ENCODE measurements at places on chromosomes 6 and 20. TPM values are rescaled to one million over a fixed set of nuclear protein-coding genes. Genes with fewer than 3 reads are reported as not detected.

Gene FAM209B
- 0.64 TPM for total RNA-seq

Gene CDC40
- 25.1 TPM for total RNA-seq

Gene RAD21L1
- total RNA-seq = 0.77 TPM

Gene LY6G6F
- not detected for total RNA-seq

Gene BEND6
- total RNA-seq = 1.5 TPM

Gene FRK
- total RNA-seq = 0.18 TPM

Gene ANKRD60
- total RNA-seq = not detected

Gene EFCAB8
- total RNA-seq = 0.55 TPM

Gene STMND1
- not detected for total RNA-seq

Gene SCGN
- not detected for total RNA-seq

Gene BMP5
- 0.07 TPM for total RNA-seq

Gene CCN2
- 75.9 TPM for total RNA-seq

Gene HSPA1L
- 1.9 TPM for total RNA-seq

Gene KCNK16
- not detected for total RNA-seq

Gene CEP57L1
- 13.1 TPM for total RNA-seq

Gene SLA2
- 0.23 TPM for total RNA-seq

Gene POPDC3
- 2.7 TPM for total RNA-seq

Gene TPBG
- total RNA-seq = 29.6 TPM

Gene ARMH2
- total RNA-seq = not detected

Gene BNIP5
- not detected for total RNA-seq

Gene DLL1
- 20.7 TPM for total RNA-seq

Gene GNL1
- total RNA-seq = 85.7 TPM

Gene RAB32
- total RNA-seq = 5.1 TPM

Gene RSPH4A
- total RNA-seq = 0.57 TPM

Gene TP53TG5
- total RNA-seq = 0.85 TPM
